ENCODE measurements at places on chromosomes 16 and 17.

- peak; percentile 68 for DNase-seq
These were observed 3.9 kb downstream of the TRPV2 start for GRCh38 chr17:16419074-16419928.

GRCh38 chr17:164303-165235 lies 16.9 kb downstream of the DOC2B start:
- DNase-seq, result peak; percentile 15

DNA sequence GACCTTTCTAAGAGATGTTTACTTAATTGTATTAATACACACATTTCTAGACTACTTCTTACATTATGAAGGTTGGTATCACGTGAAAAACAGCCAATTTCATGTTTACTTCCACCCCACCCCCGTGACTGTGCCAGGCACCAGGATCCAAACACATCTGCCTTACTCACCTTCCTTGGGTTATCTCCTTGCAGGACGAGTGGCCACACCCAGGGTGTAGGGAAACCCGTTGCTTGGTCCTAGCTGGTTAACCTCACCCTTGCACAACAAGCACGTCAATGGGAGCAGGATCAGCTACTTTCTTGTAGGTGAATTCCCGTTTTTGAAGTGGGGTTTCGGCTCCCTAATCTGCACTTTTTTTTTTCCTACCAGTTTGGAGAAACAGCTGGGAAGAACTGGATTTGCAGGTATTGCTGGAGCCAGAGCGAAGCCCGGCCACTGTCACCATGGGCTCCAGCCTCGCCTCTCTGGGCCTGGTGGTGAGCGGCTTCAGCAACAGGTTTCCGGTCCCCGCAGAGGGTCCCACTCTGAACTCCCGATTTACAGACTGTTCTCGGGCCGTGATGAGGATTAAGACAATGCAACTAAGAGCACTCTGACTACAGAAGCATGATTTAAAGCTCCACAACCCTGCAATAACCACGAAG lies 2.1 kb upstream of the UBB start:
- no peak for DNase-seq

DNA sequence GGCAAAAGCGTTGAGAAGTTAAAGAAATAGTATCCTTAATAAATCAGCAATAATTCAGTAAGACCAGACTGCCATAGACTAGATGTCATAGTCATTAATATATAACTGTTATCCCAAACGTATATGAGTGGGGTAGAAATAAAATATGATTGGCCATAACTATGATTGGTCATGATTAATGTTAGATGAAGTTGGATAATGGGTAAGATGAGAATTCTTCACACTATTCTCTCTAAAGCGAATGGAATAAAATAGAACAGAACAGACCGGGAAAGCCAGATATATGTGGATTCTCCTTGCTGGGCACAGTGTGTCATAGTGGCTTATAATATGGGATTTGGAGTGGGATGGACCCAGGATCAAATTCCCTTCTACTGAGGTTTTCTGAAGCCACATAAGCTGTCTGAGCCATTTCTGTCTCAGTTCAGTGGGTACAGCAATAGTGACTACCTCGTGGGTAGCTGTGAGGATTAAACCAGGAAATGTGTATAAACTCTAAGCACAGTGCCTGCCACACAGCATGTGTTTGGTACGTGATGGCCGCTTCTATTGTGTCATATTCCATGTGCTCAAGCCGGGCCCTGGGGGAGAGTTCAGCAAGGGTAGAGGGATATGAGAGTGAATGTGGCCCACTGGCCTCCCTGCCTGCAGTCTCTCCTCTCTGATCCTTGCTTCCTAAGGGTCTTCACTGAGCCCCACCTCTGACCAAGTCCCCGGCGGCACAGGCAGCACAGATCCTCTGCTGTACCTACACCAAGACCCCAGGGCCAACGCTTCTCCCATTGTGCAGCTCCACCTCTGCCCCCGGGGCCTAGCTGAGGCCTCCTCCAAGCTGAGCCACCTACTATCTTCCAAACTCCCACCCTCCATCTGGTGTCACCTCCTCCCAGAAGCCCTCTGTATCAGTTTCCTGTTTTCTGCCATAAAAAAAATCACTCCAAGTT lies 3.7 kb downstream of the CETP start:
- DNase-seq, result no peak

DNA sequence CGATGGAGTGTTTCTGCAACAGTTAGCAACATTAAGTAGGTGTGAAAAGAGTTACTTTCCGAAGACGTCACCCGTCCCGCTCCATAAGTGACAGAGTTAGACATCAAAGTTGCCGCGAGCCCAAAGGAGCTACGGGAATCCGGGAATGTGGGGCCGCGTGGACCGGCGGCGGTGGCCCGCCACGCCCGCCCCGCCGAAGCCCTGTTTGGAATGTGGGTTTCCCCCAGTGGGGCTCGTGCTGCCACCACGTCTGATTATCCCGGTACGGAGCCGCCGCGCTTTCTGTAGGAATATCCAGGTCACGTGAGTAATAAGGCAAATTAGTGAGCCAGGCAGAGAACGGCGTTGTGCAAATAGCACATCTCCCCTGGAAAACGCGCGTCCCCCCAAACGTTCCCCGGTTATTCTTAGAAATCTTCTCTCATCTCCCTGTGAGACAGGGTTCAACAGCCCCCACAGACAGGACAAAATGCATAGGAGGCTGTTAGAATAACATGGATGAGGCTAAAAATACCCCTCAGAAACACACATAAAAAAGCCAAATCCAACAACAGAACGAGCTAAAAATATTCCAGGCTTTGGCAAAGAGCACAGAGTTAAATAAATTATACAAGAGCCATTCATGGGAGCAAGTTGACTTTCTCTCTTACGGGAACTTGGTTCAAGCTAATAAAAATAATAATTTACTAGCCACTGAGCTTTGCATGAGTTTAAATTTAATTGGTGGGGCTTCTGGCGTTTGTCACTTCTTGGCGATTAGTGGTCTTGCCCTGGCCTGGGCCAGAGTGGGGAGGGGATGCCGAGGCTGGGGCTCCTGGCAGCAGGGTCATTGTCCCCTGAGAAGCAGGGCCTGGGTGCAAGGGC lies 8.6 kb downstream of the BAHCC1 start:
- no peak for DNase-seq

- no peak for DNase-seq
These were observed 263.8 kb downstream of the HS3ST3A1 start for GRCh38 chr17:13337864-13338371.

- DNase-seq, result no peak
These were observed 458.4 kb downstream of the SHISA9 start for GRCh38 chr16:13359835-13360234.

- no peak for DNase-seq
These were observed 3.5 kb upstream of the TLCD3A start for GRCh38 chr17:728911-729310.

GRCh38 chr17:44361292-44362260 lies 2.1 kb downstream of the FAM171A2 start:
- no peak for DNase-seq

DNA sequence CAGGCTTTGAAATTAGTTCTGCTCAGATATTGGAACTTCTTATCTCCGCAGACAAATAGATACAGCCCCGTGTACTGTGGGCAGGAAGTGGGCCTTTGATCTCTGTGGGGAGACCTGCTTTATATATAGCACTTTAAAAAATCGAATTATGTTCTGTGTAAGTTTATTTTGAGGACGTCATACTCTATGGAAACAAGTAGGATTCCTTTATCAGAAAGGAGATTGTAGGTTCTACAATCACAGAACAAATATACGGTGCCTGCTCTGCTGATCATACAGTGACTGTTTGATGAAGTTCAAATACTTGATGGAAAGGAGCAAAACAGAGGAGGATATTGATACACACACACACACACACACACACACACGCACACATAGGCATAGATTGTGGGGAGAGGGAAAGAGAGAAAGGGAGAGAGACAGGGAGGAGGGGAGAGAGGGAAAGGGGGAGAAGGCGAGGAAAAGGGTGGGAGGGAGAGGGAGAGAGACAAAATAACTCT lies 14.7 kb upstream of the TMEM220 start:
- DNase-seq, result peak; percentile 17

GRCh38 chr16:84144209-84144858 lies 643 bp downstream of the HSDL1 start:
- peak; percentile 21 for DNase-seq

DNA sequence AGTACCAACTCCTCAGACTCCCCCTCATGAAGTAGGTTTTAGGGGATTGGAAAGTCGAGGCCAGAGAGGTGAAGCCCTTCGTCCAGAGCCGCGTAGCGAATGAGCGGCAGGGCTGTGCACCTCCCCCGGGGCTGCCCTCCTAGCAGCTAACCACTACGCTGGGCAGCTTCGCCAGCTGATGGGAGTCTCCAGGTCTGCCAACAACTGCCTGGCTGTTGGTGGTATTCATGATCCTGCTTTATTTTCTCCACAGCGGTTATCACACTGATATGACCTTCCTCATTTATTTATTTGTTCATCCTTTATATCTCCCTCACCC lies 773 bp upstream of the NETO2 start:
- no peak for DNase-seq

GRCh38 chr17:41417127-41417526 lies 7.3 kb downstream of the KRT37 start:
- no peak for DNase-seq

GRCh38 chr16:1469693-1470201 lies 5.1 kb downstream of the CLCN7 start:
- DNase-seq, result no peak

GRCh38 chr17:13437966-13438779 lies 163.6 kb downstream of the HS3ST3A1 start:
- DNase-seq, result no peak

- DNase-seq, result no peak
These were observed 24.2 kb downstream of the MPG start for GRCh38 chr16:102060-102855.

- peak; percentile 92 for DNase-seq
These were observed 40.0 kb upstream of the CCR7 start for GRCh38 chr17:40605306-40605705.

- no peak for DNase-seq
These were observed 20.4 kb downstream of the RAP1GAP2 start for GRCh38 chr17:2816688-2817087.

DNA sequence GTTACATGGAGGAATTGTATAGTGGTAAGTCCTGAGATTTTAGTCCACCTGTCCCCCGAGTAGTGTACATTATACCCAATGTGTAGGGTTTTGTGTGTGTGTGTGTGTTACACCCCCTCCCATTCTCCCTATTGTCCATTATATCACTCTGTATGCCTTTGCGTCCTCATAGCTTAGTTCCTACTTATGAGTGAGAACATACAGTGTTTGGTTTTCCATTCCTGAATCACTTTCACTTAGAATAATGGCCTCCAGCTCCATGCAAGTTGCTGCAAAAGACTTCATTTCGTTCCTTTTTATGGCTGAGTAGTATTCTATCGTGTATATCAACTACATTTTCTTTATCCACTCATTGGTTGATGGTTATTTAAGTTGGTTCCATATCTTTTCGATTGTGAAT lies 635 bp upstream of the FA2H start:
- no peak for DNase-seq

DNA sequence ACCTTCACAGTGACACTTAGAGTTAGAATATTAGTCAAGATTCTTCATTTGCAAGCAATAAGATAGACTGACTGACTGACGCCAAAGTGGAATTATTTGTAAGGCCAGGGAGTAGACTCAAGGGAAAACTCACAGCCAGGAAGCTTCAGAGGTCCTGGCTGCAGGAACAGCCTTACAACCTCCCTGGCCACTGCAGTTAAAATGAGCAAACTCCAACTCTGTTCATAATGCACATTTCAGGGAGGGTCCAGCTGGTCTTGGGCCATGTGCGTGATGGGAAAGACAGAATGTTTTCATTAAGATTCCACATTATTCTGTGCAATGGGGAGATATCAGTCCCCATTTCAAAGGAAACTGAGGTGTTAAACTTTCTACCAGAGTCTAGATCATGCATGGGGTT lies 9.9 kb downstream of the CAPNS2 start:
- DNase-seq, result no peak

GRCh38 chr17:2957631-2958286 lies 105.6 kb downstream of the OR1D5 start:
- no peak for DNase-seq

GRCh38 chr16:71426069-71426879 lies 15.6 kb downstream of the TLE7 start:
- DNase-seq, result no peak

- no peak for DNase-seq
These were observed 9.8 kb upstream of the CD300E start for GRCh38 chr17:74633326-74633725.

GRCh38 chr16:15996432-15997109 lies 47.2 kb downstream of the ABCC1 start:
- no peak for DNase-seq

DNA sequence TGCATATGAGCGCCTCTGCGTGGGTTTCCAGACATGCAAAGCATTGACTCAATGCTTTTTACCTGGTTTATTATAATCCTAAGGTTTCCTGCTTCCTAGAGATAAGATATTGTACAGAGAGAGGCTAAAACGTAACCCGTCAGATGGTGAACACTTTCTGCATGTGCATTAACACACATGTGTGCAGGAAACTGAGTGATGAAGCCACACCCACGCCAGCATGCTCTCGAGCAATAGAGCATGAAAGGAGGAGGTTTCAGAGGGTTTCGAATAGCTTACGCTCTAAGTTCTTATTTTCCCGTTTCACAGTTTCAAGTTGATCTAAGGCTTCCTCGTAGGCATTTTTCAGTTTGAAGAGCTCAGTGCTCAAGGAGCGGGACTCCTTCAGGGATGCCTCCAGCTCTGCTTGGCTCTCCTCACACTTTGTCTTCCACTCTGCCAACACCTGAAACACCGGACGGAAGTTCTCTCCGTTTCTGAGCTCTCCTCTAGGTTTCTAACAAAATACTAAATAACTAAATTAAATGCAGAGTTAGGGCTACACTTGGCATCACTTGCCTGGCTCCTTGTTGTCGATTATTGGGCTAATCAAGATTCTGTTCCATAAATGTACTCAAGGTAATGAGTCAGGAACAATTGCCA lies 23.2 kb downstream of the MYH3 start:
- no peak for DNase-seq

DNA sequence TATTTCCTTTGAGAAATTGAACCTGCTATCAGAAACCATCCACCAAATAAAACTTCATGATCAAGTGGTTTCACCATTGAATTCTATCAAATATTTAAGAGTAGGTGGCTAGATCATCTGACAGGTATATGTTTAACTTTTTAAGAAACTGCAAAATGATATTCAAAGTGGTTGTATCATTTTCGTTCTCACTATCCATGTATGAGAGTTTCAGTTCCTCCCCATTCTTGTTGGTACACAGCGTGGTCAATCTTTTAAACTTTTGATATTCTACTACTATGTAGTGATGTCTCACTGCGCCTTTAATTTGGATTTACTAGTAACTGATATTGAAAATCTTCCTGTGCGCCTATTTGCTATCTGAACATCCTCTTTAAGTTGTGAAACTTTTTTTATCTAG lies 163.7 kb downstream of the CYB561 start:
- DNase-seq, result no peak
